ENCODE measurements at places on chromosomes 3 and 15.
A peak's percentile ranks its signal among the peaks of the same experiment; 100 is the strongest.

DNA sequence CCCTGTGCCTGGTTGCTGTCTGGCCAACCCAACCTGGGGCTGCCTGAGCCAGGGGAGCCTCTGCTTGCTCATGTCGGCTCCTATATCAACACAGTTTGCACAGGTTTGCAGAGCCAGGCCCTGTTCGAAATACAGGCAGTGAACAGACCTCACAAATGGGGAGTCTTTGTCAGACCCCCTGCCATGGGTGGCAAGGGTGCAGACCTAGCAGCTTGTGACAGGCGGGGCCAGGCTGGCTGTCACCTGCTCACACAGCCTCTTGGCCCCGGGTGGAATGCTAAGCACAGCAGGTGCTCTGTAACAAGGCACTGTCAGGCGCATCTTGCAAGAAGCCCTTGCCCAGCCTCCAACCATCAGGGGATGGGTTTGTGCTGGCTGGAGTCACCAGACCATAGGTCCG lies 47.3 kb downstream of the BDH1 start:
- no peak for DNase-seq

DNA sequence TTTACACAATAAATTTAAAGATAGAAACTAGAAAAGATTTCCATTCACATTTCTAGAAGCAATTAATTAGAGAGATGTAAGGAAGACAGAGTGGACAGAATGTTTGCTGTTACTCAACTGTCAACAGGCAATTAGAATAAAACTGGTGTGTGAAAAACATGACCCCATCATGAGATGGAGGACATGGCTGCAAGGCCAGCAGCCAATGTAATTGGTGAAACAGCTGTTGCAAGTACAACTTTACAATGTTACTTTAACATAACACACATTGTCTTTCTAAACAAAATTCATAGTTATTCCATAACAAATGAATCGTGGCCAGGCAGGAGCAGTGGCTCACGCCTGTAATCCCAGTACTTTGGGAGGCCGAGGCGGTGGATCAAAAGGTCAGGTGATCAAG lies 28.6 kb upstream of the STAG1 start:
- DNase-seq: no peak

GRCh38 chr15:65877749-65878148 lies 8.5 kb downstream of the RAB11A start:
- DNase-seq: no peak

DNA sequence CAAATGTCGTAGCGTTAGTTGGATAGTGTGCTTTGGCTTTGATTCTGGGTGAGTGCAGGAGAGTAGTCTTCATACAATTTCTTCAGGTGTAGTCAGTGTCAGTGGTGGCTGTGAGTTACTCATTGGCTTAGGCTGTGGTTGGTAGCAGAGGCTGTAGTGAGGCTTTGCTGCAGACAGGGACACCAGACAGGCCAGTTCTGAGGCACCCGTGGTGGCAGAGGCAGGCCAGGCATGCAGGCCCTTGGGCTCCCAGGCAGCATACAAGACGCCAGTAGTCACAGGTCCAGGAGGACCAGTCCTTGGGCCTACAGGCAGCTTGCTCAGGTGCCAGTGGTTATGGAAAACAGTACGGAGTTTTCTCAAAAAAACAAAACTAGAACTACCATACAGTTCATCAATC lies 61.3 kb downstream of the DMXL2 start:
- DNase-seq: no peak

DNA sequence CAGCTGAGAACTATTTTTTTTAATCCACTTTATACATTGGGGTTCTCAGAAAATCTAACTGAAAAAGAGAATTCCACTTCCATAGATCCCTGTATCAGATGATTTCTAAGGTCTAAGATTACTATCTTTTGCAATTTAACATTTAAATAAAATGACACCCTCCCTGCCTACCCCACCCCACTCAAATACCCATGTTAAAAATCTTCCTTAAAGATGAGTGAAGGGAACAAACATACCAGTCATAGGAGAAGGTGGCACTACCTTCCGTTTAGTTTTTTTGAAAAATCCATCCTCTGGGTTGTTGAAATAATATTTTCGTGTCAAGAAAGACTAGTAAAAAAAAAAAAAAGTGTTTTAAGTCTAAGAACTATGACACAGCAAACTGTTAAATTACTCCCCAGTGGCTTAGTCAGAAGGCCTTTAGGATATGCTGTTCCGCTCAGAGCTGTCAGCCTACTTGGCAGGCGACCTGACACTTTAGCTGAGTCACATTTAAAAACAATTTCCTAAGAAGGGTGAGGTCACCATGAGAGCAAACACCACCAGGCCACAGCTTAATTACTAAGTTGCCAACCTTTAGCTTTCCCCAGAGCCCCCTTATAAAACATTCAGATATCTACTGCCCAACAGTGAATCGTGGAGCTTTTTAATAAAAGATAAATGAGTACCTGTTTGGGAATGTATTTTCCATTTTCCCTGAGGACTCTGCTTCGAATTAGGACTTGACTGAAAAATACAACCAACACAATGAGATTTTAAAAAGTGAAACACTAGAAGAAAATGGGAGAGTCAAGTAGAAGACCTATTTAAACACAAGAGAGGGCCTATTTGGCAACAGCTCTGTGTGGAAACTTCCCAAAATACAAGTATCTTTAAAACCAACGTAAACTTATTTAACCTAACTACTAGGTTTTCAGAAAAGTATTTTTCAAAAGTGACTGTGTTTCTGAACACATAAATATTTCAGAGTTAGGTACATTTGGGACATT lies 9.6 kb downstream of the EMC3 start:
- peak; percentile 90 for DNase-seq

DNA sequence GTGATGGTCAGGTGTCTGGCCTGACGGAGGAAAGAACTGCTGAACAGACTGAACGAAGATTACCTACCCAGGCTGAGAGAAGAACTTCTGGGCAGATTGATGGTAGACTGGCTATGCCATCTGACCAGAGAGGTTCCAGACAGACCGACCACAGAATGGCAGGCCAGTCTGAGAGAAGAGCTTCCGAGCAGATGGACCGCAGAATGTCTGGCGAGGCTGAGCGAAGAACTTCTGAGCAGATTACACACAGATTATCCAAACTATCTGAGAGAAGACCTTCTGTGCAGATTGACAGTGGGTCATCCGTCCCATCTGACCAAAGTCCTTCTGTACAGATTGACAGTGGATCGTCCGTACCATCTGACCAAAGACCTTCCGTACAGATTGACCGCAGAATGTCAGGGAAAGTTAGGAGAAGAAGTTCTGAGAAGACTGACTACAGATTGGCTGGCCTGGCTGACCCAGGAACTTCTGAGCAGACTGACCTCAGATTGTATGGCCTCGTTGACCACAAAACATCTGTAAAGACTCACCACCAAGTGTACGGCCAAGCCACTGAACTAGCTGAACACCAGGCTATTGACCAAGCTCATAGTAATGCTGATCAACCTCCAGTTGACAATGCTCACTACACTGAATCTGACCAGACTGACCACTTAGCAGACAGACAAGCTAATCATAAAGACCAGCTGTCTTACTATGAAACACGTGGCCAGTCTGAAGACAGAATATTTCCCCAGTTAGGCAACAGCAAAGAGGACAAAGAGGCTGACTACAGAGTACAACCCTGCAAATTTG lies 812 bp downstream of the TEX55 start:
- DNase-seq: no peak

DNA sequence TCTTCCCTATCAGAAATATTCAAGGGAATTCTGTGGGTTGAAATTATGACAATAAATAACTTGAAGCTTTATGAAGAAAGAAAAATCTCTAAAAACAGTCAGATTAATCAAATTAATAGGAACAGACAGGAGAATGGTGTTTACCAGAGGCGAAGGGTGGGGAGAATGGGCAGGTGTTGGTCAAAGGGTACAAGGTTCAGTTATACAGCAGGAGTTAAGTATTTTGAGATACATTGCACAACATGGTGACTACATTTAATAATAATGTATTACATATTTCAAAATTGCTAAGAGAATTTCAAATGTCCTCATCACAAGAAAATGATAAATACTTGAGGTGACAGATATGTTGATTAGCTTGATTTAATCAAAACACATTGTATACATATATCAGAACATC lies 18.6 kb downstream of the SPCS1 start:
- no peak for DNase-seq

GRCh38 chr15:48869966-48870365 lies 8.0 kb upstream of the EID1 start:
- DNase-seq: no peak

- no peak for DNase-seq
Measured at GRCh38 chr3:194727435-194728128, 41.9 kb downstream of the FAM43A start.

GRCh38 chr3:48429960-48430707 lies at the start of gene PLXNB1:
Gene PLXNB1, minus strand, starts transcription at chr3:48430086. Its CDS starts 5,475 bp downstream, at chr3:48424611.
- peak; percentile 64 for DNase-seq
